DND-41 (cell line): ENCODE measurements at places on chromosomes 3 and 15.
A peak's percentile ranks its signal among the peaks of the same experiment; 100 is the strongest.

DNA sequence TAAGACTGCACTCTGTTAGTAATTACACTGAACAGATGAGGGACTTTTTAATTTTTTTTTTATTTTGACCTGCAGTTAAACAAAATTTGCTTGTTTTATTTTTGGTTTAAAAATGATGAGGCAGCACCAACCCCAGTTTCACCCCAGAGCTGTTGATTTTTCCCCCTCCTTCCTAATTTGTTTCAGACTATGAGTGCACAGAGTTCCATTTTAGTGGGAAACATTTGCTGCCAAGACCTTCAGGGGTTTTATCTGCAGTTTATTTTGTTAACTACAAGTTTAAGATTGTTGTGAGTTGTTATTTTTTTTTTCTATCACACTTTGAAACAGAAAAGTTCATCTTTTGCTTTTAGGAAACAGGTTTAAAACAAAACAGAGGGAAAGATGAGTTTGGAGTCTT is 455.9 kb upstream of the NR2F2 start:
- no peak for DNase-seq

DNA sequence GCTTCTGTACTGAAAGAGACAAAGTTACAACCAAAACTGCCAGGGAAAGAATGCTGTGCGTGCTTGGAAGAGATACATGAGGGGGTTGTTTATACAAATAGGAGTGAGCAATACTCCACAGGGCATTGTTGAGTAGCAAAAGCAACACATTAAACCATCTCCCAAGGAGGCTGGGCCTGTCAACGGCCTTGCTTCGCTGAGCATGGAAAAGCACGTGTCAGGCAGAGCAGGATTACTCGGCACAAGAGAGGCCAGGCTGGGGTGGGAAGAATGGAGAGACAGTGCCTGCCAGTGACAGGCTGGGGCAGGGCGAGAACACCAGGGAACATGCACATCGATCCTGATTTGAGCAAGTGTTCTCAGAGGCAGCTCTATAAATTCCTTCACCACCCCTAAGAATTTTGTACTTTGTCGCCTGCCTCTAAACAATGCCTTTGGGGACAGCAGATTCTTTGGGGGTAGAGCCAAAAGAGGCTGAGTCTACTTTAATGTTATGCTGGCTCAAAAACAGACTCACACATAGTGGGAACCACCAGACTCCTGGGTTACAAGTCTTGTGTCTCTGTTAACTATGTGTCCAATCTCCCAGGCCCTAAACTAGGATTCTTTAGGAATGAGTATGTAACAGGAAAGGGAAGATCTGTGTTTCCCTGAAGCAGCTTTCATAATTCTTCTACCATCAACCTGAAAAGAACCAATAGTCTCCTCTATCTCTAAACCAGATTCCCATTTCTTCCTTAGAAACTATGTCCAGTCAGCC is 67.2 kb downstream of the LIPC start:
- no peak for DNase-seq

- no peak for DNase-seq
Measured at GRCh38 chr15:40445421-40445922, 4.7 kb downstream of the BAHD1 start.

- DNase-seq: peak; percentile 33
Measured at GRCh38 chr3:132399054-132399929, 18.0 kb upstream of the DNAJC13 start.

GRCh38 chr3:76827701-76828226 is 212.1 kb upstream of the ROBO2 start:
- DNase-seq: no peak

- no peak for DNase-seq
Measured at GRCh38 chr3:14329116-14329830, 73.1 kb upstream of the SLC6A6 start.

GRCh38 chr3:119140466-119140865 is 5.5 kb upstream of the TEX55 start:
- DNase-seq: no peak

DNA sequence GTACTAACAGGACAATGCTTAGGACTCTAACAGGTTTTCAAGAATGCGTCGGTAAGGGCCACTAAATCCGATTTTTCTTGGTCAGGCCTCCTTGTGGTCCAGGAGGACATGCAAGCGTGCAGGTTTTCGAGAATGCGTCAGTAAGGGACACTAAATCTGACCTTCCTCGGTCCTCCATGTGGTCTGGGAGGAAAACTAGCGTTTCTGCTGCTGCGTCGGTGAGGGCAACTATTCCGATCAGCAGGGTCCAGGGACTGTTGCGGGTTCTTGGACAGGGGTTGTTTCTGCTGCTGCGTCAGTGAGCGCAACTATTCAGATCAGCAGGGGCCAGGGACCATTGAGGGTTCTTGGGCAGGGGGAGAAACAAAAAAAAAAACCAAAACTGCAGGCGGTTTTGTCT is 7.8 kb upstream of the UBP1 start:
- DNase-seq: no peak

GRCh38 chr3:195441051-195441450 is 1.8 kb downstream of the ACAP2 start:
- no peak for DNase-seq

DNA sequence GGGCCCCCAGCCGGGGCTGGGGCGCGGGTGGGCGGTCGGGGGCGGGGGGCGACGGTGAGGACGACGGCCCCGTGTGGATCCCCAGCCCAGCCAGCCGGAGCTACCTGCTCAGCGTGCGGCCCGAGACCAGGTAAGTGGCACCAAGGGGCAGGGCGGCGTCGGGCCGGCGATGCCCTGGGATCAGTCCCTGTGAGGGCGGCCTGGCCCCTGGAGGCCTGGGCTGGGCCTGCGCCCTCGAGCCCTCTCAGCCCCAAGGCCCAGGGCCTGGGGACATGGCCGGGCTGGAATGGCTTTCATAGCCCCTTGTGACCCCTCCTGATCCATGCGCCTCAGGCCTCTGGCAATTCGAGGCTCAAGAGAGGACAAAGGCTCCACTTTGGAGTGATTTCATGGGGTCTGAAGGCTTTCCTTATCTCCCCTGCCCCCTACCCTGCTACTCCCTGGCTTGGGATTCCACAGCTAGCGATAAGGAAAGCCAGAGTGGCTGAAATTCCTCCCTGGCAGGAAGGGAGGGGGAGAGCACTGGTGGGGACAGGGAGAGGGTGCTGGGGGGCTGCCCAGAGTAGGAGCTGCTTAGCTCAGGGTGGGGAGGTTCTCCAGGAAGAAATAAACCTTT is 418 bp downstream of the ALPK3 start:
- no peak for DNase-seq

GRCh38 chr15:62824111-62825015 is 218.2 kb upstream of the TPM1 start:
- DNase-seq: no peak

DNA sequence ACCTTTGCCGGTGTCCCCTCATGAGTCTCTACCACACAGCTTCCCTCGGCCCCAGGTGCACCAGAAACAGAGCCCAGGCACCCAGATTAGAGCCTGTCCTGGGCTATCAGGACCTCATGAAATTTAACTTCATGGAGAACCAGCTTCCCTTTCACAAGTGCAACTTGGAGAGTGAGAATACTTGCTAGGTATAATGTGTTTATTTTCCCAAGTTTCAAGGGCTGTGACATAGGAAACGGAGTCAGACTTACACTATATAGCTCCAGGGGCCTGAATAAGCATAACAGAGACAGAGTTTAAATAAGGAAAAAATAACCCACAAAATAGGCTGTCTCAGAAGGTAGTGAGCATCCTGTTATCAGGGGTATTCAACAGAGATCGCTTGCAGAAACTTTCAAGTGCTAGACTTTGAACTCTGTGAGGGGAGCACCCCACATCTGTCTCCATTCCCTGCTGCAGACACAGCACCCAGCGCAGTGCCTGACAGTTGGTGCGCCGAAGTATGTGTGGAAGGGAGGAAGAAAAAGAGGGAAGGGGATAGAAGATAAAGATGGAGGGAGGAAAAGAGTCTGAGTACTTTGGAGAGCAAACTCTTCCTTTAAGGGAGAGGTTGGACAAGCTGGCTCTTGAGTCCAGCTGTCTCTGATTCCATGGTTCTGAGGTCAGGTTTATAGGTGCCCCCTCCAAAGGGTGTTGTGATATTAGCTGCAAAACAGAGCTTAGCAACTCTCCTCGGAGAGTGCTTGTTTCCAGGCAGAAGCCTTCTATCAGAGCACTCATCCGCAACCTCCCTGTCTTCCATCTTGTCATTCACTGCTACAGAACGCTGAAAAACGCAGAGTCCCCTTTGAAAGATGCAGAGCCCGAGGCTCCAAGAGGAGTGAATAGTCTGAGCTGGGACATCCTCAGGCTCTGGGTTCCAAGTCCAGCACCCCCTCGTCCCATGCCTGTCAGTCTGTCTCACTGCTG is 84.8 kb downstream of the CPN2 start:
- DNase-seq: peak; percentile 3

- no peak for DNase-seq
Measured at GRCh38 chr3:10563396-10563795, 58.0 kb upstream of the ATP2B2 start.

GRCh38 chr15:35605764-35606449 is 59.9 kb upstream of the DPH6 start:
- DNase-seq: no peak

- DNase-seq: no peak
Measured at GRCh38 chr15:57769266-57769665, 62.8 kb downstream of the POLR2M start.

- DNase-seq: no peak
Measured at GRCh38 chr3:32208447-32208846, 30.0 kb upstream of the CMTM8 start.

DNA sequence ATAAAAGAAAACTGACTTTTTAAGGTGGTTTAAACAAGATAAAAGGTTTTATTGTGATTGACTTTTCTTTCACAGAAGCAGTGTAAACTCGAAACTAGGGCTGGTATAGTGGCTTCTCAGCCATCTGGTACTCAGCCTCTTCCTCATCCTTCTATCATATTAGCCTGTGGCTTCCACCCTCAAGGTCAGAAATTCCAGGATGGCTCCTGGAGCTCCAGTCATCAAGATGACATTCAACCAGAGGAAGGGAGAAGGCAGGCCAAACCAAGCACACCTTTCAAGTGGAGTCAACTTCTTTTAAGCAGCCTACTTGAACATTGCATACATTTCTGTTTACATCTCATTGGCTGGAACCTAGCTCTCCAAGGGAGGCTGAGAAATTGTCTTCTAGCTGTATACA is 1.3 kb upstream of the MESD start:
- DNase-seq: no peak

GRCh38 chr3:133756716-133757694 is 10.8 kb downstream of the TF start:
- no peak for DNase-seq

DNA sequence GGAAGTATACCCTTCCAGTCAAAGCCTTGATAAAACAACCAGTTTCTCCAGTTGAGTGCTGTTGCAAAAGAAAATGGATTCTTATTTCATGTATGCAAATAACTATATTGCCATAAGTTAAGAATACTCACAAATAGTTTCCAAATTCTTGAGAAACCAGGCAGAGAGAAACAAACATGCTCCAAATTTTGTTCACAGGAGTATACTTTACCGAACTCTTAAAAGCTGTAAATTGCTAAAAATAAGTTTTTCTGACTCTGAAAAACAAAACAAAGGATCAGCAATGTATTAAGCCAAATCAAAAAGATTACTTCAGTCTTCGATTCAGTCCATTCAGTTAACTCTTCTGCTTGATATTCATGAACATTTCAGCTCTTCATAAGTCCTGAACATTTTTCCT is 646.5 kb downstream of the MCTP2 start:
- DNase-seq: no peak

- DNase-seq: no peak
Measured at GRCh38 chr3:124202754-124203153, 210.8 kb upstream of the ROPN1 start.

GRCh38 chr3:29880809-29881208 is 599.9 kb downstream of the RBMS3 start:
- DNase-seq: no peak

GRCh38 chr3:12706504-12707253 is 42.8 kb upstream of the RAF1 start:
- DNase-seq: peak; percentile 70

GRCh38 chr3:182650568-182651128 is 142.7 kb upstream of the ATP11B start:
- no peak for DNase-seq

GRCh38 chr15:44501768-44502366 is 35.1 kb upstream of the EIF3J start:
- DNase-seq: no peak

- no peak for DNase-seq
Measured at GRCh38 chr3:194768586-194768985, 82.9 kb downstream of the FAM43A start.

DNA sequence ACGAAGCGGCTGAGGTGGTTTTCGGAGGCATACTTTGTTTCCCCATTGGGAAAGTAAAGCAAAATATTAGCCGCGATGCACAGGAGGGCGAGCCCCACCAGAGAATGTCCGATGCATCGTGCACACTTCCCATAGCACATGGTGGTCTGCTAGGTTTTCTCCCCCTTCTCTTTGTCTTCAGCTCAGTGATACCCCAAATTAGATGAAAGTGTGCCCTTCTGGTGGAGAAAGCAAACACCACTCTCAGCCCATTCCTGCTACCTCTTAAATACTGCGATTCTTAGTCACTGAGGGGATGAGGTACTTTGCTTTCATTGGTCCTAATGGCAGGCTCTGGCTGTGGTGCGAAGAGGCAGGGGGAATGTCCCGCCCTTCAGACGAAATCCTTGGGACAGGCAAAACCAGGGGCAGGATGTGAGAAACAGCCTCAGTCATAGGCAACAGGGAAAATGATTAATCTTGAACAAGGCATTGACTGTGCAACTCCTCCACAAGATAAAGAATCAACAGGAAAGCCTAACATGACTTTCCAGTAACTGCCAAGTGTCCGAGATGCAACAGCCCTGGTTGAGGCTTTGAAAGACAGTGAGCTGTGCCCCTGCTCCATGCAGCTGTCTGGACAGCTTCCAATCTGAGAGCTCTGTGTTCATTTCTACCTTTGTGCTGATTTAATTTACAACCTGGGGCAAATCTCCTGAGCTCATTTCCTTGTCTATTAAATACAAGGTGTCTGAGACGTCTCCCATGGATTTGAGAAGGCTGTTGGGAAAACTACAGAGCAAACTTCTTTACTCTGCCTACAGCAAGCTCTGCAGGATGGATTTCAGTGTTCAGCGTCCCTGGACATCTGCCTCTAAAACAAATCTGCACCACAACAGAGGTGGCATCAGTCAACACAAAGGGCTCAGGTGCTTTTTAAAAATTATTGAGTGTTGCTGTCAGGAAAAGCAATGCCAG is at the start of gene TM4SF1:
Gene TM4SF1 (minus strand): TSS at position 242 of the 957 bp plus-strand sequence. CDS start 102 bp downstream, at position 140.
- DNase-seq: no peak

- DNase-seq: no peak
Measured at GRCh38 chr15:26113296-26113695, 250.2 kb upstream of the ATP10A start.

DNA sequence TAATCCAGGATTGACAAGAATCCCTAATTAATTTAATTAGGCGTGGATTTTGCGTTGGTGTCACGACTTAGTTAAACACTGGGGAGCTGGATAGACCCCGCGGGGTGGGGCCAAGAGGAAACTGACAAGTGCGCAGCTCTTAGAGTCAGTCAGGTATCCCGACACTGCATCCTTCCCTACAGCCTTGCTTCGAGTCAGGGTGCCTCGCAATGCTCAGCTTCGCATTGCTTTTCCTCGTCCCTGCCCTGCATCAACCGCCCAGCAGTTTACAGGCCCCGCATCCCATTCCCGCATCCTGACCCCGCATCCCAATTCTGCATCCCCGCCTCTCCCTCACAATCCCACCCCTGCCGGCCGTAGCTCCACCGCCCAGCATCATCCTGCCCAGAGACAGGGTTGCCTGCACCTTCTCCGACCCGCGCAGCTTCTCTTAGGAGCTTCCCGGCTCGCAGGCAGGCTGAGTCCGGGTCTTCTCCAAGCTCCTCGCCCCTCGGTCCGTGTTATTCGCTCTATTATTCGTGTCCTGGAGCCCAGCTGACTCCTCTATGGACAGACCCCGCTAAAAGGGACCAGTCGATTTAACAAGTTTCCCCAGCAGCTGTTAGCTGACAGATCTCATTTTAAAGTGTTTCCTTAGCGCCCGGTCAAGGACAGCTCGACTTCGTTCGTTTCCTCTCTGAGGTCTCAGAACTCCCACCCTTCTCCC is 699 bp upstream of the SHOX2 start:
- no peak for DNase-seq
